ENCODE measurements at places on chromosomes 4 and X.

DNA sequence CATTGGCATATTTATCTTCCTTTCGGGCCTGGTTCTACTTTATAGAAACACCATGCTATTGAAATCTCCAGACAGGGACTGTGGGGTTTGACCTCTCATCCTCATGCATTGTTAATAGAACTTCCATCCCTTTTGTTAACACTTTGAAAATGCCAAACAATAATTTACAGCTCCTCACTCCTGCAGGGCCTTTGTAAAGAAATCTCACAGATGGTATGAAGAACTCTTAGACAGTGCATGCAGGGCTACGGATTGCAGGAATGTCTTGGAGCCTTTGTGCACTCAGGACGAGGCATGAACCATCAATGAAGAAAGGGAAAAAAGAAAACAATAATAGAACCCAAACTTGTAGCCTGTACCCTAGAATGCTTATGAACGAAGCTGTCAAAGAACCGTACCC lies 92.8 kb upstream of the TMEM47 start:
- no peak for DNase-seq

GRCh38 chr4:6840062-6840976 lies 57.8 kb downstream of the KIAA0232 start:
- no peak for DNase-seq

DNA sequence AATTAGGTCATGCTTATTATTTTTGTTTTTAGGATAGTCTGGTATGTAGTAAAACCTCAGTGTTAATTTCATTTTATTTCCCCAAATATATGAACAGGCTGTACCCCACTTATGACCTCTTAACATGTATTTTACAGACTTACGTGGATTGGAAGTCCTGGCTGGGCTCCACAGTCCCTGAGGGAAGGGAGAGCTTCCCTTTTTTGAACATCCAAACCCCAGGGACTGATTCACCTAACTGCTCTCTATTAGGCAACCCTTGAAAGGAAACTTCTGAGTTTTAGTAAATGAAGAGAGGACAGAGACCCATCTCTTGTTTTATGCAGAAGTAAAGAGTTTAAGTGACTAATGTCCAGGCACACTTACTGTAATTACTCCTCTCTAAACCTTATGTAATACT lies 233.1 kb upstream of the SPRY1 start:
- peak; percentile 48 for DNase-seq

- DNase-seq: no peak
Measured at GRCh38 chr4:43136752-43137151, 244.2 kb downstream of the GRXCR1 start.

- no peak for DNase-seq
Measured at GRCh38 chrX:3990569-3990968, 277.1 kb upstream of the PRKX start.

GRCh38 chrX:44974451-44974850 lies 101.5 kb downstream of the KDM6A start:
- DNase-seq: peak; percentile 46

DNA sequence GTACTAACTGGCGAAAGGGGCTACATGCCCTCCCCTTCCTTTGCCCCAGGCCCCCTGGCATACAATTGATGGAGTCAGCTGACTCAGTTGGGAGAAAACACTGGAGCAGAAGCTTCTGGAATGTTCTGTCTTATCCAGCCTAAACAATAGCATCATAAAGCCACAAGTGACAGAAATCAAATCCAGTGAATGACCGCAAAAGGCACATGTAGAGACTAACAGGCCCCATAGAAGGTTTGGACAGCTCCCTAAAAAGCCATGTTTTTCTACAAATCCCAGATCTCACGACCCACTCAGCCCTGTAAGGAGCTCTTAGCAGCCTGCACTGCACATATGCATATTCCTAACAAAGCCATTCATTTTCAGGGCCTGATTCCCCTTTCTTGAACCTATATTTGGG lies 25.1 kb downstream of the SCARB2 start:
- DNase-seq: no peak

DNA sequence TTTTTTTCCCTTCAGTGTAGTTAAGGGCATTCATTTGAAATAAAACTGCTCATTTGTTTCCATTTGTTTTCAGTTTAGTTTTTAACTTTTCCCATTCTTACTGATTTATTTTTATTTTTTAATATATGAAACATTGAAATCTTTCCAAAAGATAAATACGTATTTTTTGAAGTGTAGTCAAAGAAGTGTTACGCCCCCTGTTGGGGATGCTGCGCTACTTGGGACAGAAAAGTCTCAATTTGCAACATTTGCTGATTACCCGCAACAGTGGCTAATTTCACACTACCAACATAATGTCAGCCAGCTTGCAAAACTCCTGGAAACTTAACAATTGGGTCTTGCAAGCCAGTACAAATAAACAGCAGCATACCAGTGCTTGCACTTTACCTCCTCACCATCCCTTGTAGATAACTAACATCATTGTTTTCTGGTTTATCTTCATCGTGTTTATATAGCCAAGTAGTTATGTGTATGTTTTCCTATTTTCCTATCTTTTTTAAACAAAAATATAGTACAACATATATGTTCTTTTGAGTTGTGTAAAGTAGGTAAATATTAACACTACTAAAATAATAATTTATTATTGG lies 158.6 kb downstream of the STPG2 start:
- DNase-seq: peak; percentile 13

DNA sequence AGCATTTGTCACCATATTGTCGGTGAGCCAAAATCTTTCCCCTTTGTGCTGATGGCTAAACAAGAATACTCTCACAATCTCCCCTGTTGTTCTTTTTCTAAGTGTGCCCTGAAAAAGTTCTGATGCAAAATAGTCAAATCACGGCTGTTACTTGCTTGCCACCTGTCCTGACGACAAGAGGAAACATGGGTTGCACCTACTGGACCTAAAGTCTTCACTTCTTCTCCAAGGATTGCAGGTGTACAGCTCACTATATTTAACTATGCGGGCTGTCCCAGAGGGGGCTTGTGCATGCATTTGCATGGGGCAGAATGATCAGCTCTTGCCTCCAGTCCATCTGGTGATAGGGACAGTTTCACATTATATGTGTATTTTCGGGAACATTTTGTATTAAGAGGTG lies 21.6 kb downstream of the AFF2 start:
- DNase-seq: no peak

GRCh38 chr4:6342530-6343293 lies 73.1 kb downstream of the WFS1 start:
- DNase-seq: no peak

DNA sequence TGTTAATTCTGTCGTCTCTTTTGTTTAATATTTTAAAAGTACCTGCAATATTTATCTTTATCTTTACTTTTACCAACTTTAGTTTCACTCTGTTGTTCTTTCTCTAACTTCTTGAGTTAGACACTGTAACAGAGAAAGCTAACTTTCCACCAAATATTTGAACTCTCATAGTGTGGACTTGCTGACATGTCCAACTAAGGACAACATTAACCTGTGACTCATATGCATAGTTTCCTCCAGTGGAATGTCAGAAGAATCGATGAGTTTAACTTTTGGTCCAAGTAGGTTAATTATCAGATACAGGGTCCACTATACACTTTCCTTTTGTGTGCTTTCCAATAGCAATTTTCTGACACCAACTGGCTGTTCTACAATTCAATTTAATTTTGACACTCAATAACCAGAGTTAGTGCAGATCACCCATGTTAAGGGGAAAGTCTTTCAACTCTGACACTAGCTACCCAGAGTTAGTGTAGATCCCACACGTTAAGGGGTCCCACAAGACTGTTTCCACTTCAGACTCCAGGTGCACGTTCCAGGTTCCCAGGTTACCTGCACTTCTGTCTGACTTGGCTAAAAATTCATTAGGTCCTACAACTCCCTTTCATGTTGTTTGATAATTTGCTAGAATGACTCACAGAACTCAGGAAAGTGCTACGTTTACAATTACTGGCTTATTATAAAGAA lies 559.0 kb upstream of the AMOT start:
- no peak for DNase-seq

DNA sequence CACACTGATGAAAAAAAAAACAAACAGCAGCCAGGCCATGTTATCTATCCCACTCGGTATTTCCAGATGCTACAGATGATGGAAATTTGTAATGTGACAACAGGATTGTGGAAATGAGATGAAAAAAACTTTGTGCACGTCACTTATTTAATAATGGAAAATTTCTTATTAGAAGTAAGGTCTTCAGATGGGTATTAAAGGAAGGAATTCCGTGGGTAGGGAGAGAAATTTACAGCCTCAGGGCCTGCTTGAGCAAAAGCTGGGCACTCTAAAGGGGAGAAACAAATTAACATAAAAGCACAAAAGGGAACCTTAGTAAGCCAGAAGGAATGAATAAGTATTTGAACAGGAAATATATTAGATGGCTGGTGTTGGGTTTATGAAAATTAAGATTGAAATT lies 4.2 kb upstream of the PKD2 start:
- no peak for DNase-seq

- peak; percentile 80 for DNase-seq
Measured at GRCh38 chr4:20418861-20419451, 167.3 kb downstream of the SLIT2 start.

DNA sequence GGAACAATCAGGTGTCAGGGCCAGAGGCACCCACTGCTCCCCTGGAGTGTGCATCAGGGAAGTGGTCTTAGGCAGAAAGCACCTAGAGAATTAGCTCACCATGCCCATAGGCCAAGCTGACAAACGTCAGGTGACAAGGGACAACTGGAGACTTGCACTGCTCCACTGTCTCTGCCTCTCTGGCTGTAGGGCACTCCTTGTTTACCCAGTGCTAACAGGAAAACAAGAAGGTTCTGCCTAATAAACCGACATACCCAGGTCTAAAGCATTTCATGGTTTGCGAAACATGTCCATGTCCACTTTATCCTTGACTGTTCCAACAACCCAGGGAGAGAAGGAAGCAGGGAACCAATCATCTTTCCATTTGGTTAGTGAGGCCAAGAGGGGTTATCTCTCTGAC lies 92.5 kb upstream of the MAMLD1 start:
- no peak for DNase-seq

DNA sequence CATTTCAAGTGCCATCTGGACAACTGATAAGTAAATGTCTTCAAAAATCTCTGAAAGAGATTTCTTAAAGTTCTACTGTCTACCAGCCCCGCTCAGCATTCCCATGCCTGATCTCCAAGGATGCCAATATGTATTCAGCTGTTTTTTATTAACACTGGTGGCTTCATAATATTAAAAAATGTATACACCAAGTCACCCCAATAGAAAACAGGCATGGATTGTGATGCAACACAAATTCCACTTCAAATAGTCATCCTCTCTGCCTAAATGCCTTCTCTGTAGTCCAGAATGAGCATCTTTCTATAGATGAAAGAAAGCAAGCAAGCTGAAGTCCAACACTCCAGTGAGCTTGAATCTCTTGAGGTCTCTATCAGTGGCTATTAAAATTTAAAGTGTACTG lies 152.2 kb upstream of the PPARGC1A start:
- DNase-seq: peak; percentile 63

- DNase-seq: peak; percentile 56
Measured at GRCh38 chrX:63686878-63687714, 97.9 kb downstream of the ARHGEF9 start.

DNA sequence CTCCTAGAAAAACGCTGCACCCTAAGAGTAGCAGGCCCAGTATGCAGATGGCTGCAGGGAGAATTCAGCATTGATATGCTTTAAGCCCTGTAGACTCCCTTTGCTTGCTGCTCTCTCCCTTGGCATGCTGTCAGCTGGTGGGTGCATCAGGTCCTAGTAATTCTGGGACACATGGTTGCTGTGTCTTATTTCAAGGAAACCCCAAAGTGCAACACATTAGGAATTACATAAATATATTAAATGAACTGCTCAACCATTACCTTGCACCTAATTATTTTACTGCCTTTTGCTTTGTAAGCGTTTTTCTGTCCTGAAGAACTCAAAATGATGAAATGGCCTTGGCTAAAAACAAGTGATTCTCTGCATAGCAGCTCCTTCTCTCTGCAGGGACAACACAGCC lies 516.3 kb downstream of the ZIC3 start:
- DNase-seq: no peak

- no peak for DNase-seq
Measured at GRCh38 chrX:129238011-129238410, 285.3 kb downstream of the SMARCA1 start.

DNA sequence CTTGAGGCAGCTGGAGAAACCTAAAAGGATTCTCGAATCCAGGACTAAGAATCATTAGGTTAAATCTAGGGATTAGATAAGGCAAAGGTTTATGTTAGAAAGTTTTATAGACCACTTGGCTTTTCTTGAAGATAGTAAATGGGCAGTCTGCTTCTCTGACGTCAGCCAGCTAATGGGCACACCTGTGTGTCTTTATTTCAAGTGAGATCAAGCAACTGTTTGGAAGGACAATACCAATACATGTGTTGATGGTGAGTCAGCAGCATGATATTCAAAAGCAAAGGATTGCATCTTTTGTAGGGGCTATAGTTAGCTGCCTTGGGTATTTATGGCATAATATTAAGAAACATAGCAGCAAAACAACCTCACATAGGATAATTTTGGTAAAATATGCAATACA lies 46.5 kb upstream of the GRPR start:
- peak; percentile 7 for DNase-seq

GRCh38 chrX:20393944-20394343 lies 127.2 kb upstream of the RPS6KA3 start:
- DNase-seq: no peak

DNA sequence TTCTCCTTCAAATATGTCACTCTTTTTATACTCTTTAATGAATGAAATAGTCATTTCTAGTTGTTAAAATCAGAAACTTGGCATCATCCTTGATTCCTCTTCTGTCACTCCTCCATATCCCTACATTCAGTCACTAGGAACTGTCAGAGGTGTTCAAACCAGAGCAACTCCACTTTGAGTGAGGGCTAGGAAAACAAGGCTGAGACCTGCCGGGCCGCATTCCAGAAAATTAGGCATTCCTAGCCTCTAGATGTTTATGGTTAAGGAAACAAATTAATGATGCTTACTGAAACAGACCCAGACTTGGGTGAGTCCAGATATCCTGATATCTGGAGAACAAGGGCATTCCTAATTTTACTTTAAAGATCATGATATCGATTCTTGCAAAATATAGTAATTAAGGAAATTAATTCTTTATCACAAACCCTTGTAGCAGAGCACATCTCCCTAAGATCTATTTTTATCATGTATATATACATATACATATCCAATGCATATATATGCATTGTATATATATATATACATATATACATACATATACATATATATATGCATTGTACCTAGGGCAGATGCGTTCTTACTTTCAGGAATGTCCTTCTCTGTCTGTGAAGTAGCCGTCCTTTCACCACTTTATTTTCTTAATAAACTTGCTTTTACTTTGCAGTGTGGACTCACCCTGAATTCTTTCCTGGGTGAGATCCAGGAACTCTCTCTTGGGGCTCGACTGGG lies 98.4 kb upstream of the GC start:
- no peak for DNase-seq

GRCh38 chr4:55822329-55822728 lies 2.7 kb downstream of the EXOC1L start:
- no peak for DNase-seq

Data from MCF 10A (cell line).